NCI-H146 (cell line): ENCODE measurements at places on chromosomes 6 and 20.

- DNase-seq: no peak
These were observed 383.7 kb downstream of the CD83 start for GRCh38 chr6:14501240-14501639.

DNA sequence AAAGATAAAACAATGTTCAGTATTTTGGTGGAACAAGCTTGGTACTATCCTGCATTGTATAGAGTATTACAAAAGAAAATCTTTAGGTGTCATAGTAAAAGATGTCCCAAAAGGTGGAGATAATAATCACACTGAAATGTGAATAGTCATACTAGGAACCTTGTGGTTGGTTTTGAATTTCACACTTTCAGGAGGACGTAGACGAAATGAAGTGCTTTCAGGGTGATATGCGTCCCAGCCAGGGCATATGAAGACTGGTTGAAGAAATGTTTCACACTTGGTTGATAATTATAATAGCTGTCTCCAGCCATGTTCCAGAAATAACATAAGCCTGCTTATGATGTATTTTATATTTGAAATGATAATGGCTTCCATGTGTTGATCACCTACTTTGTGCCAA, 60.4 kb downstream of the SCAND1 start:
- DNase-seq: no peak

- DNase-seq: no peak
These were observed 470 bp downstream of the AGER start for GRCh38 chr6:32183483-32184083.

GRCh38 chr6:53244958-53245357, 96.3 kb upstream of the GCM1 start:
- no peak for DNase-seq

DNA sequence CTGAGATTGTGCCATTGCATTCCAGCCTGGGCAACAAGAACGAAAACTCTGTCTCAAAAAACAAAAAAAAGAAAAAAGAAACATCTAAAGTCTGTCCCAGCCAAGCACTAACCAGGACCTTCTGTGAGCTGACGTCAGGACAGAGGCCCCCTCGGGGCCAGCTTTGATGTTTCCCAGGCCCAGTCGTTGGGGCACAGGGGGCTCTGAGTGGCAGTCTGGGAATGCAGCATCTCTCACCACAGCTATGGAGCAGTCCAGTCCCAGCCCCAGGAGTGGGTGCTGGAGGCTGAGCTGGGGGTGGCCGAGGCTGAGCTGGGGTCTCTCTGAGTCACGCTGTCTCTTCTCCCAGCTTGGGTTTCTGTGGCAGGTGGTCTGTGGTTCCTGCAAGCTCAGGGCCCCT, 46.0 kb upstream of the SRF start:
- DNase-seq: no peak
